ENCODE measurements at places on chromosomes 1 and 21.

DNA sequence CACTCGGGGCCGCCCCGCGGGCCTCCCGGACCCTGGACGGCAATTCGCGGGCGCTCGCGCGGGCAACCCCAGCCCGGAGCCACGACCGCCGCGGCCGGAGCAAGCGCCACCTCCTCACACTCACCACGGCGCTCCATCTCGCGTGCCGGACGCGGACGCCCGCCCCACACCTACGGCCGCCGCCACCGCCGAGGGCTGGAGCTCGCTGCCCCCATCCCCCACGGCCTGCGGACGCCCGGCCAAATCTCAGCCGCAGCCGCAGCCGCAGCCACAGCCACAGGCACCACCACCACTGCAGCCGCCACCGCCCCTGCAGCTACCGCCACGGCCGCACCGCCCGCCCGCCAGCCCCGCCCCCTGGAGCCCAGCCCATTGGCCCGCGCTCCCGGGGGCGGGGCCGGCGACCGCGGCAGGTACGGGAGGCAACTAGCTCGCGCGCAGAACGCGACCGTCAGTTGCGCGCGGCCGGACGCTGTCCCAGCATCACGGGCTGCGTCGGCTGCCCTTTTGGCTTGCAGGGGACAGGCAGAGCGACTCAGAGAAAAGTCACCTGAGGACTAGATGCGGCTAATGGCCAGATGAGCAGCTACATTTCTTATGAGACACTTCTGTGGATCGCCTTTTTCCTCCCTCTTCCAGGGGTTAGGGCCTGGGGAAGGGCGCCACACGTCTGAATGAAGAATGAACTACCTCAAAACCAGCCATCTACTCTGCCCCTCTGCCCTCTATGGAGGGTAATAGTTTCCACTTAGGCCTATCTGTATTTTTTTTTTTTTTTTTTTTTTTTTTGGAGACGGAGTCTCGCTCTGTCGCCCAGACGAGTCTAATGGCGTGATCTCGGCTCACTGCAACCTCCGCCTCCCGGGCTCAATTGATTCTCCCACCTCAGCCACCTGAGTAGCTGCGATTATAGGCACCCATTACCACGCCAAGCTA is at the start of gene ARHGAP29:
TSS of gene ARHGAP29 (minus strand) at position 294 of the 936 bp plus-strand sequence. CDS start 5,973 bp downstream, outside the sequence.
- DNase-seq = peak; percentile 84

DNA sequence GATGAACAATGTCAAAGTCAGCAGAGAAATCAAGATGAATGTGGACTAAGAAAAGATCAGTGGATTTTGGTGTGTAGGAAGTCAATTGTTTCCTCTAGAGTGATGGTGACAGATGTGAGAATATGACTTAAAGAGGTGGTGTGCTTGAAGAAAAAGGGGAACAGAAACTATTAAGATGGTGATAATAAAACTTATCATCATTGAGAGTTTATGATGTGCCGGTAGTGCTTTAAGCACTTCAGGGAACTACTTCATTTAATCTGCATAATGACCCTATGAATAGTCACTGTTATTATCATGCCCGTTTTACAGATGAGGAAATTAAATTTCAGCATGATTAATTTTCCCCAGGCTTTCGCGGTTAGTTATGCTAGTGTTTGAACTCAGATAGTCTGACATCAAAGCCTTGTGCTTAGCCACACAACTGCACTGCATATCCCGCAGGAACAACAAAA is 246.9 kb upstream of the LRRC7 start:
- no peak for DNase-seq

DNA sequence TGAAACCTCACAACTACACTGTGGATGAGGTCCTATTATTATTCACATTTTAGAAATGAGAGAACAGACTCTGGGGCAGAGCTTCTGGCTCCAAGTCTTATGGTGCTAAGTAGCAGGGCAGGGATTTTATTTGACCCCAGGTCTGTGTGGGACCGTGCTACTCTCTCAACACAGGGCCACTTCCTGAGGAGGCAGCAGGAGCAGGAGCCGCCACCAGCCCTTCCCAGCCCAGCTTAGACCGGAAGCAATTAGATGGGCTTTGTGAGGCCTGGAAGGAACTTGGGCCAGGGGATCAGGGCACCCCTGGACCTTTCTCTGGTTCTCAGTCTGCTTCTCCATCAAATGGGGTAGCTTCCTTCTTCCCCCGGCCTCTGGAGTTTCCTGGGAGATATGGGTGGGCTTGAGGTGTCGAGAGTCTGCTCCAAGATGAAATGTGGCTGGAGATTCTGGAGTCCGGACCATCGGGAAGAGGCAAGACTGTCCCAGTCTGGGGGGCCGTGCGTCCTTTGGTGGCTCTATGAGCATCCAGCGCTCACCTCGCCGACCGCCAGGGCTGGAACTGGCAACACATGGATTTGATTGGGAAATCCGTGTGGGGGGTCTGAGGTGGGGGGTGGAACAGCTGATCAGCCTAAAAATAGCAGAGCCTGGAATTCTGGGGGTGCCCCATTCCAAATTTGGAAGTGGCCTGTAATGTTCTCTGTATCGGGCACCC is 136.8 kb downstream of the FOXD2 start:
- no peak for DNase-seq

- peak; percentile 59 for DNase-seq
These were observed 3.8 kb upstream of the RGSL1 start for GRCh38 chr1:182446033-182446669.

- no peak for DNase-seq
These were observed 219.2 kb downstream of the RERE start for GRCh38 chr1:8598060-8598724.

- no peak for DNase-seq
These were observed 28.2 kb downstream of the CHD1L start for GRCh38 chr1:147270721-147271120.

- DNase-seq = no peak
These were observed 3.1 kb upstream of the JAK1 start for GRCh38 chr1:64969305-64970046.

- DNase-seq = no peak
These were observed 10.8 kb downstream of the LRRC8D start for GRCh38 chr1:89831462-89832120.

DNA sequence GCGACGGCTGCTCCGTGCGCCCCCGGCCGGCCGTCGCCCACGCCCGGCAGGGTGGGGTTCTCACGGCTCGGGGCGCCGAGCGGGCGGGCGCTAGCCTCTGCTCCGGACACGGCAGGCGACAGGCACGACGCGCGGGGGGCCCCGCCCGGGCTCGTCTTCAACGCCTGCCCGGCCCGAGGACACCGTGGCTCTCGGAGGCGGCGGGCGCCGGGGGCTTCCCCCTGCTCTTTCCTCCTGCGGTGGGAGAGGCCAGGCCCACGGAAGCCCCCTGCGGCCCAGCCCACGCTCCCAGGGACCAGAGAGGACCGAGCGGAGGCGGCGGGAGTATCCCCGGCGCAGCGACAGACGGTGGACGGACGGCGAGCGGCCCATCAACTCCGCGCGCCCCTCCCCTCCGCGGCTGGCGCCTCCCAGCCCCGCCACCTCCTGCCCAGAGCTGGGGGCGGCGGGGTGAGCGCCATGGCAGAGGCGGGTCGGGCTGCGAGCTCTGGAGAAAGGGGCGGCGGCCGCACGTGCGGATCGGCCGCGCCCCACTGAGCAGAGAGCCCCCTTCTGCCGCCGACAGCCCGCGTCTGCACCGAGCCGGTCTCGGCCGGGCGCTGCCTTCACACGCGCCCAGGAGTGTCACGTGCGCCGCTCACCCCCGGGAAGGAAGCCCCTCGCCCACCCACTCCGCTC is at the start of the genes SHE and TDRD10:
TSS of gene SHE (minus strand) at position 347 of the 678 bp plus-strand sequence. CDS start 386 bp downstream, outside the sequence.
TSS of gene TDRD10 (plus strand) at position 154 of the 678 bp plus-strand sequence. CDS start 4,685 bp downstream, outside the sequence.
- DNase-seq = no peak

GRCh38 chr1:2072109-2072806 is 22.0 kb downstream of the PRKCZ start:
- DNase-seq = no peak

DNA sequence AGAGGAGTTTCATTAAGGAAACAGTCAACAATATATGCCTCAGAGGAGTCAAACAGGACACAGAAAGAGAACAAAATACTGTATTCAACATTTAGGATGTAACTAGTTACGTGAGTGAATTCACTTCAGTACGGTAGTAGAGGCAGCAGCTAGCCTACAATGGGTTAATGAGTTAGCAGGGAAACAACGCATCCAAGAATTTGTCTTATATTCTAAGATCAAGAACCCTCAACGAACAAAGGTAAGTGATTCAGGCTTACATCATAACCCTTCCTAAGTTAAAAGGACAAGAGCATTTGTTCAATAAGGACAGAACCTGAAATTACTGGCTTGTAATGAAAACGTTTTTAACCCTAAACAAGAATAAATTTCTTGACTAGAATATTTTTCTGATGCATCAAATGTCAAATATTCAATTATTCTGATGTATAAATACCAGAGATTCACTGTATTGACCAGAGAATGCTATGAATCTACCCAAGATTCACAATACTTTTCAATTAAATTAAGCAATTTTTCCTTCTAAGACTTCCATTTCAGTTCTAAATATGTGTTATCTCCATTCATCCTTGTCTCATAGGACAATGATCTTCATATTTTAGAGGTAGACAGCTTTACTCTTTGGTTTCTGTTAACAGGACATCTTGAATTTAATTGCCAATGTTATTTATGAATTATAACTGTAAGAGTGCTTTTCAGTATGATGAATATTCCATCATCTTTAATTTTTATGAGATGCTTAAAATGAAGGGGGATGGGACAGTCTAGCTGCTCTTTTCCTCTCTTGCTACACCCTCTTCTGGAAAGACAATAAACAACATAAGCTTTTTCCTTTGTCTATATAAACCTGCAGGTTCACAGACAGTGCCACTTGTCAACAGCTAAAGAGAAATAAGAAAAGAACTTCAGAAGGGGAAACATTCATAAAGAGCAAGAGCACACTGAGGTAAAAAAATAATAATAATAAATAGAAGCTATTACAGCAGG is 209.5 kb downstream of the SMYD3 start:
- DNase-seq = peak; percentile 30

DNA sequence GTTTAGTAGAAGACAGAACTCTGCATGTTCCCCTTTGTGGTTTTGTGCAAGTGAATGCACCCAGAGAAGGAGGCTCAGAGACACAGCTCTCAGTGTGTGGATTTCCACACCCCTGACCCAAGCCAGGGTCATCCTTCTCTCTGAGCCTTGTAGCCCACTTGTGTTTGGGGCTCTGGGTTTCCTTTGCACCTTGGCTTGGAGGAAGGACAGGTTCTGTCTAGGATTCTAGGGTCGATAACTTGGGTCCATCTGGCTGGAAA is 27.2 kb downstream of the MYOG start:
- no peak for DNase-seq

GRCh38 chr1:84833194-84833593 is 59.8 kb downstream of the LPAR3 start:
- DNase-seq = no peak
